Stimulated activated CD4-positive, alpha-beta T cell treated with anti-CD3 and anti-CD28 coated beads, Interleukin-15, amount 100 ng/mL, for 48 hours (primary cell): ENCODE measurements at places on chromosomes 16 and 17.
A peak's percentile ranks its signal among the peaks of the same experiment; 100 is the strongest.

DNA sequence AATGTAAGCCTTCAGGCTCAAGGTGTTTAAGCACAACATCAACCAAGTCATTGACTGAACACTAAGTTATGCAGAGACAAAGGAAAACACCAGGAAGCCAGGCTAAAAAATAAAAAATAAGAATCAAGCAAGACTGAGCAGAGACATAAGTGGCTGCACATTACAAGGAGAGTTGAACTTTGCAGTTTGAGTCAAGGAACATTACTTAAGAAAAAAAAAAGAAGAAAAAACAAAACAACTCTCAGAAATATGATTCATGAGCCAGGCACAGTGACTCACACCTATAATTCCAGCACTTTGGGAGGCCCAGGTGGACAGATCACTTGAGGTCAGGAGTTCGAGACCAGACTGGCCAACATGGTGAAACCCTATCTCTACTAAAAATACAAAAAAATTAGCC, 168.1 kb downstream of the C16orf95 start:
- DNase-seq = no peak

- DNase-seq = no peak
Observed at GRCh38 chr16:55439101-55439690, 39.8 kb upstream of the MMP2 start.

DNA sequence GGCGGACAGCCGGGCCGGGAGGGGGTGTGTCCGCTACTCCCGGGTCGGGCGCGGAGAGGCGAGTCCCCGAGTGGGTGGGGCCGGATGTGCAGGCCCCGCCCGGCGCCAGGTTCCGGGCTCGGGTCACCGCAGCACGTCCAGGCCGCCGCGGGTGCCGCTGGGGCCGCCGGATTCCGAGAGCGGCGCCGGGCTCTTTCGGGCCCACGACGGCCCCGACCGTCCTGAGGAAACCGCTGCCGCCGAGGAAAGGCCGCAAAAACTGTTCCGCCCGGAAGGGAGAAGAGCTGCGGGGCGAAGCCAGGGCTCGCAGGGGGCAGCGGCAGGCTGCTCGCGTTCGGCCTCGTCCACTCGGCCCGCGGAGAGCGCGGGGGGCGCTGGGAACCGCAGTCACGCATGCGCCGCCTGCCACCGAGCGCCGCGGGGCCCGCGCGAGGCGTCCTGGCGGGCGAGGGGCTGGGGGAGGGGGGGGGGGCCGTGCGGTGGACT, at the start of gene ZKSCAN2:
Gene ZKSCAN2 (minus strand): TSS at position 376 of the 486 bp plus-strand sequence. CDS start 718 bp downstream, outside the sequence.
- DNase-seq = peak; percentile 75

DNA sequence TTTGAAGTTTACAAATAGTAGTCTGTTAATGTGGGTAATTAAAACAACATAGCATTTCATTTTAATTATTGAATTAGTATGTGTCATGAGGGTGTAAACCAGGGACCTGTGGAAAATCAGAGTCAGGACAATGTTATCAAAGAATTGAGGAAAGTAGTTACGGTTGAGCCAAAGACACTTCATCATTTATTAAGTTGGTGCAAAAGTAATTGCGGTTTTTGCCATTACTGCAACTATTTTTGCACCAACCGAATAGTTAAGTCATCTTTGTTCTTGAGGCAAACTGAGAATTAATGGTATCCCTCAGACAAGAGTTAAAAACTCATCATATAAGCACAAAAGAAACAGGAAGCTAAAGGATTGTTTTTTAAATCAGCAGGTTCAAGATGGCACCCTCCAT, 593.7 kb downstream of the KCNJ2 start:
- DNase-seq = no peak

DNA sequence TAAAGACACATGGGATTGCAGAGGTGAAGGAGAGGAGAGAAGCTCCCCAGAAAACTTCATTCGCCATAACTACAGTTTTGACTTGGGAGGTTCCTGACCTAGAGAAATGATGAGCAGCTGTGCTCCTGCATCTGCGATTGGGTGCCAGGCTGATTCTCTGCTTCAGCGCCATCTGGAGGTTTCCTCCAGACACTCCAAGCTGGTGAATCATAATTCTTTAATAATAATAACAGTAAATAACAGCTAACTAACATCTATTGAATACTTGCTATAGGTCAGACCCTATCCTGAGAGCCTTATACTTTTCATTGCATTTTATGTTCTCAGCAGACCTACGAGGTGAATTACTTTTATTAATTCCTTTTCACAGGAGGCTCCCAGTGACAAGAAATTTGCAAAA, 575.8 kb downstream of the TOX3 start:
- DNase-seq = no peak

- DNase-seq = no peak
Observed at GRCh38 chr17:11499881-11500280, 98.4 kb upstream of the DNAH9 start.
